ENCODE measurements at places on chromosomes 3 and 15.

DNA sequence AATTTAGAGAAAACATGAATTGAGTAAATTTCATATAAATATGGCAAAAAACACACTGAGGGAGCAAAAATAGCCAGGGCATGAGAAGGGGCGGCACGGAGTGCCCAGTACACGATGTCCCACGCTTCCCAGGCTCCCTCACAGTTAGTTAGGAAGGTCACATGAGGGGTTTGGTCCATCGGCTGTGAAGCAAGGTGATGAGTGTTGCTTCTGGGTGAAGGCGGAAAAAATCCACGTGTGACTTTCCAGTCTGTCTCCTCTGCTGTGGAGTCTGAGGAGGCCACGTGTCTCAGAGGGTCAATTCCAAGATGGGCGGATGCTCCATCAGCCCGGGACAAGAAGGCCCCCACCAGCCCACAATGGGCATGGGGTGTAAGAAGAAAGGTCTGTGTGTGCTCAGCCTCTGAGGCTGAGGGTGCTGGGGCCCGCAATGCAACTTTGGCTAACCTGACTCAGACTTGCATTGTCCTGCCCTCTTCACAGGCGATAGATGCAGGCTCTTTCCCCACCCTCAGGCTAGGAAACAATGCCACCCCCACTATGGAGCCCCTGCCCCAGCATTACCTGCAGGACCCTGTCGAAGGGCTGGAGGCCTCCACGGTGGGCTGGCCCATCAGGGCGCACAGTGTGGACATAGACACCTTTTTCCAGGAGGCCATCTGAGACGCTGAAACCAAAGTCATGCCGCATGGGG, 45.7 kb downstream of the GRIP2 start:
- DNase-seq, result no peak

DNA sequence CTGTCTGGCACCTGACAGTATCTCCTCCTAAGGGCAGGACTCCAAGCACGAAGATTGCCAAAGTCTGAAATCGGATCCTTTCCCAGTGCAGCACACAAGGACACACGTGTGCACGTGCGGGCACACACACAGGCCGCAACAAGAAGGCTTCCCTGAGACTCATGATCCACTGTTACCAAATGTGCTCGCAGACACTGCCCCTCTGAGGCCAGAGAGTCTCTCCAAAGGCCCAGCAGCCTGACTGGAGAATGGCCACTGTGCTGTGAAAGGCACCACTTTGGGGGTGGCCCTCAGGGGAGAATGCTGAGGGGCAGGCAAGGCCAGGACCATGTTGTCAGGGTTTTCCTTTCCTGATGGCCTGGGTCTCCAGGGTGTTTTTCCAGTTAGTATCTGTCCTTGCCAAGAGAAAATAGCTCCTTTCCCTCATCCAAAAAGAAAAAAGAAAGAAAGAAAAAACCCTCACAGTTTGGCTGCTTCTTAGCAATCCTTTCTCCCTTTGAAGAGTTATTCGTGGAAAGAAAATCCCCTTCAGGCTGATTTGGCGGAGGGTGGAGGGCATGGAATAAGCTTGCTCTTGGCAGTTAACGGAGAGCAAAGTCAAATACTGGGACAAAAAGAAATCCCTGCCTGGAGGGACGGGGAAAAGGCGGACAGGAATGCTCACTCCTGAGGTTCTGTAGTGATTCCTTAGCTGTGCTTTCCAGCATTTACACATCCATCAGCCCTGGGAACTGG, 112.2 kb upstream of the ETV5 start:
- DNase-seq, result no peak

DNA sequence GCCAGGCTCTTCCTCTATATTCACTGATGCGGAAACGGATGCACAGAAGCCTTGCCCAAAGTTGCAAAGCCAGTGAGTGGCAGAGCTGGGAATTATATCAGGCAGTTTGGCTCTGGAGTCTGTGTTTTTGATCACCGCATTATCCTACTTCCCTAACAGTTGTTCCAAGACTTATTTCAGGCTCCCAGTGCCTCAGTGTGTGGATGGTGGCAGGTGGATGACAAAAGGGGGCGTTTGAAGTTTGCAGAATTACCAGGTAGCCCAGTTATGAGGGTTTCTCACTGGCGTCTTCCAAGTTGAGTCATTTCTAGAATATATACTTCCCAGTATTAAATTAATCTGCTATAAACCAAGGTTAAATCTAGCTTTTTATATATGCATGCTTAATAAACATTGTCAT, 81.0 kb downstream of the USP13 start:
- DNase-seq, result no peak

GRCh38 chr3:101240719-101241399, 79.5 kb downstream of the IMPG2 start:
- DNase-seq, result no peak

GRCh38 chr15:73239564-73240215, 129.1 kb downstream of the HCN4 start:
- no peak for DNase-seq

GRCh38 chr3:150631515-150632221, 28.5 kb downstream of the SELENOT start:
- DNase-seq, result no peak

DNA sequence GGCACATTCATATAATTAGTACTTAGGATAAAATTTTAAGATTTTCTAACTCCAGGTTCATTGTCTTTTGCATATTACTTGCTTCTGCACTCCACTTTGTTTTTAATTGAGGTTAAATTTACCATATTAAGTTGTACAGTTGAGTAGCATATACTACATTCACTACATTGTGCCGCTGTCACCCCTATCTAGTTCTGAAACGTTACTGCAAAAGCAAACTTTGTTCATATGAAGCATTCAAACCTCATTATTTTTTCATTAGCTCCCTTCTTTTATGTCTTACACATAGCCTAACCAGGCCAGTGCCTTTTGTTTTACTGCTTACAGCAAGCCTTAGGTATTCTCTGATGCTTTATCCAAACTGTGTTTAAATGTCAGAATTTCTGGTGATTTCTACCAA, 183.1 kb upstream of the CGNL1 start:
- no peak for DNase-seq

- no peak for DNase-seq
Observed at GRCh38 chr3:194328053-194328657, 23.0 kb downstream of the CPN2 start.

GRCh38 chr3:15822281-15822680, 24.5 kb upstream of the ANKRD28 start:
- DNase-seq, result no peak

DNA sequence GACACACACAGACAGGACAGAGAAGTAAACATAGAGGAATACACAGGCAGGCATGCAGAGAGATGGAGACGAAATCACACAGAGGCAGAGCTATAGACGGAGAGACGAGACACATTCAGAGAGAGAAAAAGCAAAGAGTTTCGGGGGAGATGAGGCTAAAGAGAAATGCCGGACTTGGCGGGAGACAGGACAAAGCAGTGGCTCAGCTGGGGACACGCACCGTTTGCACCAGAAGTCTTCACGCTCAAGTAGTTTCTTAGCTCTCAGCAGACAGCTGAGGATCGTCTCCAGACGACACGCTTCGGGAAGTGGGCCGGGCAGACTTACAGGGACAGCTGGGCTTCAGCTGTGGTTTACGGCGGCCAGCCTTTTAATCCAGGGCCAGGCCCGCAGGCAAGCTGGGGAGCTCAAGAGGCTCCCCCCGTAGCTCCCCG, 56.2 kb upstream of the DLG1 start:
- no peak for DNase-seq

DNA sequence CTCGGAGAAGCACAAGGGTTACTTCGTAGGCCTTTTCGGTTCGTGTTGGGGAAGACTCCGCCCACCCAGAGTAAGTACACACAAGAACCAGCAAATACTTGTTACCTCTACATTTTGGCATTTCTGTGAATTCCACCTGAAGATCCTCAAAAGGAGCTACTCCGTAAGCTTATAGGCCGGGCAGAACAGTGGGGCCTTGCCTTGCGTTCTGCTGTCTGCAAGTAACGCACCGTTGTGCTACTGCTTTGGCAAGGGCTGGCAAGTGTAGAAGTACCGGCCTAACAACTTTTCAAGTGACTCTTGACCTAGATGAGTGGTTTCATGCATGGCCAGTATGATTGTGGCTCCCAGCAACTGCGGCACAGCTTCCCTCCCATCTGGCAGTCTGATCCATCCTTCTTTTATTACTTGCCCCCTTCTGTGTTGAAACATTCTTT, 6.4 kb upstream of the DNAAF4 start:
- DNase-seq, result no peak

- no peak for DNase-seq
Observed at GRCh38 chr3:187274977-187275338, 16.6 kb downstream of the MASP1 start.

DNA sequence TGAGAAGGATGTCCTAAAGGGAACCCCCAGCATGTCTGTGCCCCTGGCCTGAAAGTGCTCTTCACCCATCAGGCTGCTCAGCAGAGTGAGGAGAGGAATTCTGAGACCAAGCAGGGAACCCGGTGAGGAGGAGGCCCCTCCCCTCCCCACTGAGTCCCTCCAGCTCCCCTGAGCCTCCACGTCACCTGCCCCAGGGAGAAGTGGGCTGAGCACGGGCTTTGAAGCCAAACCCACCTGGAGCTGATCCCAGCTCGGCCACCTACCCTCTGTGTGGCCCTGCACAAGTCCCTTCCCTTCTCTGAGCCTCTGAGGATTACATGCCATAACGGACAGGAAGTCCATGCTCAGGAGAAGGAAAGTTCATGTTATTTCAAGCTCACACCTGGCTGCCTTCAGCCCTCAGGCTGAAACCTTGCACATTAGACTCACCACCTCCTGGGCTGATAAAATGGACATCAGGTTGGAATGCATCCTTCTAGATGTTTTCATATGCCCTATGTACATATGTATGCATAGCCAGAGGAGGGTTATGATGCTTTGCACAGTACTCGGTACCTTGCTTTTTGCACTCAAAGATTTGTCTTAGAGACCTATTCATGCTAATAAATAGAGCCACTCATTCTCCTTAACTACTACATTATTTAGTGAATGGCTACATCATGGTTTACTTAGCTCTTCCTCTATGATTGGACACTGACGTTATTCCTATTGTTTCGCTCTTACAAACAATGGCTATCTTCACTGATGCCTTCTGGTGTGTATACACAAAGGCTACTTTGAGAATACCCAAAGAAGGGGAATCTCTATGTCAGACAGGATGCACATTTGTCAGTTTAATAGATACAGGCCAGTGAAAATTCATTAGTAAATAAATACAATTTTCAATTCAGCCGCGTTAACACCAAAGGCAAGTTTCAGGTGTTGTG, 31.6 kb upstream of the GATA2 start:
- no peak for DNase-seq

DNA sequence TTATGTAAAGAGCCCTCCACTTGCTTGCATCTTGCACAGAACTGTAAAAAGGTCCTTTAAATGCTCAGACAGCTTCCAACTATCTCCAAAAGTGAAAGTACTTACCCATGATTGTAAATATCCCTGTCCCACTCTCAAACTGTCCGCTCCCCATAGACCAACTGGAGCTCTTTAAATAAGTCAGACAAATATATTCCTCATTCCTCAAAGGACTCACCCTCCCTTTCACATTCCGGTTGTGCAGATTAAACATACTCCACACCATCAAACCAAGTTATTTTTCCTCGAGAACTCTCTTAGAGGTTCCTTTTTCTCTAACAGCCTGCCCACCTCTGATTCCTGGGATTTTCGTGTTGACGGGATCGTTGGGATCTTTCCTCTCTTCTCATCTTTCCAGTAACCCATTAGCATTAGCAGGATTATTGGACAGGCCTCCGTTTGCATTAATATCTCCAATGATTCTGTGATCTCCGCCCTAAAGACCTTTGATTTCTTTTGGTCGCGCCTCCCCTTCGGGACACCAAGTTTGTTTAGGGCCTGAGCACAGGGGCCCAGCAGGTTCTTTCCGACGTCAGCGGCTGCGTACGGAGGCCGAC, 763 bp downstream of the GOLGB1 start:
- peak; percentile 15 for DNase-seq

DNA sequence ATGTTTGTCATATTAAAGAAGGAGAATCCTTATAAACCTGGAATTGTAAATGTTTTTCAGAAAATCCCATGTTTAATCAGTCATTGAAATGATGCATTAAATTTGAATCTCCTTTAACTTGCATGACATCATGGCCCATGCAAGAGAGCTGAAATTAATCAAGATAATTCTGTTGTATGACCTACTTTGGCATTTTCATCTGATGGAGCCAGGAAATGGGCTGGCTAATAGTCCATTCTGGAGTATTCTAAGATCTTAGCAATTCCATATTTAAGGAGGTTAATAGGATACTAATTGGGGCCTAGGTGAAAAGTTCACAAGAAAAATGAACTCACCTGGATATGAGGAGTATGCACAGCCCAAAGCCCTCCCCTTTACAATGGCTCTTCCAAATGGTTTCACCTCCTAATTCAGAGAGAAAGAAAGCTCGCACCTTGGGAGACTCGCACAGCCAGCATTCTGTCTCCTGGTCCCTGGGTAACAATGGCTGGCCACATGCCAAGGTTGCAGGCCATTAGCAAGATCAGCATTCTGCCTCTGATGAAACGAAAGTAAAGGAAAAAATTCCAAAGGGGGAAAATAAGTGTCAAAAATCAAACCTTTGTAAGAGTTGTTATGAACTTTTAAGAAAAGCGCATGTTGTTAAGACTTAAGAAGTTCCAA, 786.4 kb downstream of the MCTP2 start:
- DNase-seq, result no peak

DNA sequence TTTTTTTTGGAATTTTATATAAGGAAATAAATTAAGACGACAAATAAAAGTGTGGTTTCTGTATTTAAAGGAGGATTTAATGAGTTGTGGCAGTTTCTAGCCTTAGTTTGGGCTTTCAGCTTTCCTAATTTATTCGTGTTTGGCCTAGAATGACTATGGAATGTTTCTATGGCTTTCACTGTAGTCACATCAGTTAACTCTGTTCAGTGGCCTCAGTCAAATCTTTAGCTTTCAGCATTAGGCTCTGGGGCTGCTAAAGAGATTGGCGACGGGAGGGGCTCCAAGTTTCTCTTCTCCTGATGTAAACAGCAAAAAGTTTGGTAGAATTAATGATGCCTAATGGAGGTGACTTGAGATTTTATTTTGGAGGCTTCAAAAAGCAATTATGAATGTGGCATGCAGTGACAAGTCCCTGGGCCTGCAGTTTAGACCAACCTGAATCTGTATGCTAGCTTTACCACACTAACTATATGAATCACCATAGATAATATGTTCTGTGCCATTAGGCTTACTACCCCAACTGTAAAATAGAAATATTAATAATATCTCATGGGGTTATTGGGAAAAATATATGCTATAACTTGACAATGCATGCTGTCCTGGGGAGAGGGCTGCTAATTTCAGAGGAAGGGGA, 47.1 kb upstream of the ADGRG7 start:
- DNase-seq, result no peak

GRCh38 chr3:98603580-98603979, 10.2 kb upstream of the CPOX start:
- DNase-seq, result no peak

DNA sequence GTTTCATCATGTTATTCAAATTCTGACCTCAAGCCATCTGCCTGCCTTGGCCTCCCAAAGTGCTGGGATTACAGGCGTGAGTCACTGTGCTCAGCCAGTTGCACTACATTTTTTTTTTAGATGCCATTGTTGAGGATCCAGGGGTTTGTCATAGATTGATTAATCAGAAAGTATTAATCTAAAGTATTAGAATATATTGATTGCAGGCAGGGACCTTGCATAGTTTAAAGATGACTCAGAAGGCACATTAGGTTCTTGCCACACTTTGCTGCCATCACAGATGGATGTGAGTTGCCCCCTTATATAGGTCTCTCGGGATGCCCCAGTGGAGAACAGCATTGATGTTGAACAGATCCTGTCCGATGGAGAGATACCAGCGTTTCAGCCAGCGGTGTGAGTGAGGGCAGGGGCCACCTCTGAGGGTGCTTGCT, 41.1 kb downstream of the IGF1R start:
- DNase-seq, result no peak

GRCh38 chr15:39135989-39136388, 444.9 kb upstream of the THBS1 start:
- no peak for DNase-seq

- DNase-seq, result no peak
Observed at GRCh38 chr3:123021388-123021787, 6.2 kb downstream of the SEMA5B start.

Measured in stimulated activated CD8-positive, alpha-beta memory T cell treated with anti-CD3 and anti-CD28 coated beads, Interleukin-2, amount 100 ng/mL, for 48 hours (primary cell).